ENCODE measurements at places on chromosomes 5 and 9. TPM values are rescaled to one million over a fixed set of nuclear protein-coding genes. Genes with fewer than 3 reads are reported as not detected.

Gene TNFSF15
- total RNA-seq = not detected

Gene SLIT3
- 11.5 TPM for total RNA-seq

Gene FBP2
- total RNA-seq = not detected

Gene TLX3
- total RNA-seq = 161 TPM

Gene CCDC180
- 13.1 TPM for total RNA-seq

Gene C5orf58
- total RNA-seq = not detected

GRCh38 chr5:141135030-141135717 lies at the start of gene PCDHB5:
Gene PCDHB5, plus strand, starts transcription at chr5:141135206. Its CDS starts 229 bp downstream, at chr5:141135435.
- DNase-seq = peak; percentile 70

GRCh38 chr5:170403675-170404074 lies 14.5 kb upstream of the KCNMB1 start:
- DNase-seq = no peak

- DNase-seq = no peak
Measured at GRCh38 chr5:172699423-172699822, 58.4 kb downstream of the NEURL1B start.

DNA sequence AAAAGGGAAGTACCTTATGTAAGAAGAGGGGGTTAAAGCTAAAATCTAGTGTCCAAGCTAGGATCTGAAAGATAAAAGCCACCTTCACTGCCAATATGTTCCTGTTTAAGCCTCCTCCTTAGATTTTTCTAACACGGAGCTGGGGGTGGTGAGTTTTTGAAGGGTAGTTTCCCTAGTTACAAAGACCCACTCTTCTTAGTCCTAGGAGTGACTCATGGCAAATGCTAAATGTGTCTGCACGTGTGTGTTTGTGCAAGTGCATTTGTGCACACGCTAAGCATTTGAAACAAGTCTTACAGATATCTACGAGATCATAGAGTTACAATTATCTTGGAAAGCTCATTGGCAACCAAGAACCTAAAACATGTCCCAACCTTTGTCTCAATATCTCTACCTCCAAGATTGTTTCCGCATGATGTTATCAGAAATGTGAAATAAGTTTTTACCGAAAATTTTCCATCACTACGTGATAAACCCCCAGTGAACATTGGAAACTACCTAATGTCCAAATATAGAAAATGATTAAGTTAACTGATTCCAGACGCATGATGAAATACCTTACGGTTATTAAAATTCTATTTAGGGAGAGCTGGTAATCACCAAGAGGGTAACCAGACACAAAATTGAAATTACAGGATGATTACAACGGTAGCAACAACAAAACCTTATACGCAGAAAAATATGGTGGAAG lies 78.0 kb upstream of the HRH2 start:
- DNase-seq = no peak
